ENCODE measurements at places on chromosomes 12 and 14.

DNA sequence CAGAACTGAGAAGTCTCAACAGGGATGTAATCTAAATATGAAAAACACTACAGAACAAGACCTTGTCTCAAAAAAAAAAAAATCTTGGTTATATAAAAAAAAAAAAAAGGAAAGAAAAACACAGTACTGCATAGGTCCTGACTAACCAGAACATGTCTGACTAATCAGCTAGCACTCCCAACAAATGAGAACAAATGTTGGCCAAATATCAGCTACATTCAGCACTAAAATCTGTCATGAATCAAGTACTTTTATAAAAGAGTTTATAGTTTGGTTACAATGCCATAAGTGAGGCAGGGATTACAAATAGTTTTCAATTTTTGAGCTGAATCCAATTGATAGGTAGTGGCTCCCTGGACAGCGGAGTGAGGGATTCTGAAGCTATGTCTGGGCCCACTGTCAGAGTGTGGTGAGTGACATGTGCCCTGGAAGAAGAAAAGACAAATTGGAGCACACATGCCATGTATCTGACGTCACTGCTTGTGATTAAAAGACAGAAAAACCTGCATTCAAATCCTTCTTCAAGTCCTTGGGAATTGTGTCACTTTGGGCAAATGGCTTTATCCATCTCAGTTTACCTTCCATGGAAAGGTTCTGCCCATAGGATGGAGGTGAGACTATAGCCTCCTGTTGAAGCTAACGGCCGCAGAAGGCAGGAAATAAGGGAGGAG, 5.6 kb upstream of the FAM234B start:
- no peak for DNase-seq

- peak; percentile 59 for DNase-seq
These were observed 900 bp downstream of the C2CD5 start for GRCh38 chr12:22543246-22544037.

GRCh38 chr12:109510196-109510595, 32.8 kb downstream of the UBE3B start:
- no peak for DNase-seq

GRCh38 chr12:5499566-5500330, 67.8 kb downstream of the NTF3 start:
- no peak for DNase-seq

DNA sequence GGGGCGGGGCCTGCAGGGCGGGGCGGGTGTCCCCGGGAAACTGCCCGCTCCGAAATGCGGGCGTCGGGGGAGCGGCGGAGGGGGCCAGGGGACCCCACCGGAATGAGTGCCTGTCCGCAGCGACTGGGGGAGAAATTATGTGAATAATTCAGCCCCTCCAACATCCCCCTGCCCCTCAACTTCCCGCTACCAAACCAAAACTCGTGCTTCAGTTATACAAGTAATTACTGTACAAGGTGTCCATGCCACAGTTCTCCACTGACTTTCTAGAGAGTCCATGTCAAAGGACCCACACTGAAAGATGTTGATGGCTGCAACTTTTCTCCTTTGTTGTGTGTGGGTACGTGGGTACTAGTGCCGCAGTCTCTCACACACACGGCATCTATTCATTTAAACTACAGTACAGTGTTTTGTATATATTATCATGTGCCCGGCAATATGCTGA, 414 bp upstream of the CDK17 start:
- DNase-seq = no peak

DNA sequence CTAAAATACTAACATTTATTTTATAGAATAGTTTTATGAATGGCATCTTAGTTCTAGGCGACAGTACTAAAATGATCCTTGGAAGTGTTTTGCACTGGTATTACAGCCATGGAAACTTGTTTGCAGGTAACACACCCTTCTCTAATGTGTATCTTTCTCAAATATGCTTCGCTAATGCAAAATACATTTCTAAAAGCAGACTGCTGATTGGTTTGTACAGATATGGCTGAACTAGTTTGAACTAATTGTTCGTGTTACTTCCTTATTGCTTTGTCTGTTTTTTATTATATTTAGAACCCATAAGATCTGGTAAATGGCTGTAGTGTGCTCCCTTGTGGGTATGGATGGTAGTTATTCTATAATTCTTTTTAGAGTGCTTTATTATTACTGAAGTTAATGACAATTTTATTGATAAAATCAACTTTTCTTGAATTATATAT, 53.0 kb downstream of the ATF7IP start:
- no peak for DNase-seq
